EL (cell line): ENCODE measurements at places on chromosomes 5 and 9.

- DNase-seq = peak; percentile 84
Measured at GRCh38 chr5:110900829-110901228, 162.0 kb downstream of the SLC25A46 start.

- DNase-seq = peak; percentile 95
Measured at GRCh38 chr9:91150998-91151717, 210.6 kb downstream of the AUH start.

DNA sequence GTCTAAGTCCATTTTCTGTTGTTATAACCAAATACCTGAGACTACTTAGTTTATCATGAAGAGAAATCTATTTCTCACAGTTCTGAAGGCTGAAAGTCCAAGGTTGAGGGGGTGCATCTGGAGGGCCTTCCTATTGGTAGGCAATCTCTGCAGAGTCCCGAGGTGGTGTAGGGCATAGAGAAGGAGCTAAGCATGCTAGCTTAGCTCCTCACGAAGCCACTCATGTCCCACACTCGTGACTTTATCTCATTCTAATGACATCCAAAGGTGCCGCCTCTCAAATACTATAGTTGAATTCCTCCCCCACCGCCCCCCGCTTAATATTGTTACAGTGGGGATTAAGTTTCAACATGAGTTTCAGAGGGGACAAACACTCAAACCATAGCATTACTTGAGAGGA lies 36.0 kb upstream of the ZBED3 start:
- DNase-seq = no peak

GRCh38 chr5:9474219-9475002 lies 71.5 kb downstream of the SEMA5A start:
- DNase-seq = no peak

- DNase-seq = no peak
Measured at GRCh38 chr9:125462861-125463291, 201.2 kb downstream of the GAPVD1 start.

- DNase-seq = no peak
Measured at GRCh38 chr5:158801893-158802292, 297.8 kb downstream of the EBF1 start.

DNA sequence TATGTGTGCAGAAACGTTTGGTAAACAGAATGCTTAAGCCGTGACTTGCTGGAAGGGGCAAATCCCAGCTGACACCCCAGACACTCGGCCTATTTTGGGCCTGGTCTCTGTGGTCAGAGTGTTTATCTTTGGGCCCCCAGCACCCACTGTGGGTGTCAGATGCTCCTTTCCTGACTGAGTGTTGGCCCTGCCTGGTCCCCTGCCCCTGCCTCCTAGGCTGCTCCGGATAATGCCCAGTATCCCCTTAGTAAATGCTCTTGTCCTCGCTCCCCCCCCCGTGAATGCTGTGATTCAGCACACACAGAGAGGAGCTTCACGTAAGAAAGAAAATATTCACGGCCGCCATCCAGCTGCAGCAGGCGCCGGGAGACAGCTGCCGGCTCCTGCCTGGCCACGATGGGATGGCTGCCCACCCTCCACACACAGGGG lies 11.3 kb upstream of the ANGPTL2 start:
- peak; percentile 84 for DNase-seq

GRCh38 chr5:115673596-115673995 lies 47.8 kb upstream of the TMED7 start:
- no peak for DNase-seq

- no peak for DNase-seq
Measured at GRCh38 chr5:124554746-124555578, 191.5 kb downstream of the ZNF608 start.

- DNase-seq = no peak
Measured at GRCh38 chr9:36716496-36716895, 143.8 kb downstream of the MELK start.

DNA sequence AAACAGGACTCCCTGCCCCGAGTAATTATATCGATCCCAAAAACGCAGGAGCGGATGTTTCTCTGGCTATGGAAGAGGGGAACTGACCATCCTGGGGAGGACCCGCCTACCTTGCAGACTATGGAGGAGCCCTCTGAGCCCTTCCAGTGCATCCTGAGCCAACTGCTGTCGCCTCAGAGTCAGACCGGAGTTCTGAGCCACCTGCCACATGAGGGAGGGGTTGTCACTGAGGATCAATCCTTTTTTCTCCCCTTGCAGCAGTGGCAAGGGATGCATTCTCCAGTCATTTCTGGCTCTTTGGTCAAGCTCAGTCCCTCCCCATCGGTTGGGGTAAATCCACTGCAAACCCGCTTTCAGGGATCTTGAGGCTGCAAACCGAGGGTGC lies 709 bp downstream of the FANCG start:
- DNase-seq = peak; percentile 17

DNA sequence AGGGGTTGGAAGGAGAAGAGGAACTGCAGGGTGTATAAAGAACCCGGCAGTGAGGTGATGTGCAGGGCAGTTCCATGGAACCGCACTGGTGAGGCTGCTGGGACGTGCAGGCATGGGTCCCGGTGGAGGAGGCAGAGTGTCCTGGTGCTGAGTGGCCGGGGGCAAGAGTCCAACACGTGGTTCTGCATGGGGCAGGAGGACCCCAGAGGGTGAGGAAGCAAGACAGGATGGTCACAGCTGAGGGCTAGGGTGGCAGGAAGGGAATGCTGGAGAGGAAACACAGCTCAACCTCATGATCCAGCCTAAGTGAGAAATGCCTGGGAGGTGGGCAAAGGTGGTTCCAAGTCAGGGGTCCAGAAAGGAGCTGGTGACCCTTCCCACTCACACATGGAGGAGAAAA lies 87.2 kb downstream of the S1PR3 start:
- no peak for DNase-seq

DNA sequence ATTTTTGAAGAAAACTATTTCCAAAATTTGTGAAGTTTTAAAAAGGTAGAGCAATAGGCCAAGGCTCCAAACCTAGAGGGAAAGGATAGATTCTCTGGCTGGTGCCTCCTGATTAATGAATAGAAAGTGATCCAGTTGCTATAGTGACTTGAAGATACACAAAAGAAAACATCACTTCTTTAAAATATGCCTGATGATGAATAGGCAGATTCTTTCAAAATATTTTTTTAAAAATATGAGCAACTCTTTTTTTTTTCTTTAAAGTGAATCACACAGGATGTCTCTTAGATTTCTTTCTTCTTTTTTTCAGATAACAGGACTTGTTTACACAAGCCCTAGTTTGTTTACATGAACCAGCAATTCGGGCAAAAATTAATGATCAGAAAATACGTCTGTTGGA lies 124.4 kb downstream of the RFK start:
- DNase-seq = no peak

GRCh38 chr5:9405196-9405754 lies 140.6 kb downstream of the SEMA5A start:
- no peak for DNase-seq

GRCh38 chr9:108041551-108041950 lies 552.0 kb upstream of the KLF4 start:
- DNase-seq = peak; percentile 83

- no peak for DNase-seq
Measured at GRCh38 chr5:60076746-60077145, 183.2 kb upstream of the PDE4D start.

DNA sequence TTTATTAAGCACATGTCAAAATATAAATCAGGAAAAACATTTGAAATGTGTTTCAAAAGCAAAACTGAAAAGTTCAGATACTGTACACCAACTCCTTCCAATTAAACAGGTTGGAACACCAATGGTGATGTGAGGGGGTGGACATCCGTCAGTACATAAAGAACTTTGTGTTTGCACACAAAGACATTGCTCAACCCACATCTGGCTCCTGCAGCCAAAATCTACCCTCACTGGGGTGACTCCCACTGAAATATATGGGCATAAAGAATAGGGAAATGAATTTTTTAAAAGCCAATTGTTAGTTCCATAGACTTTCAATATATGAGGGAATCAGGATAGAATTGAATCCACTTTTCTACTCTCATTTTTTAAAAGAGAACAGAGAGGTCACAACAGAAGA lies 63.9 kb downstream of the MEGF9 start:
- no peak for DNase-seq

GRCh38 chr5:24539613-24540012 lies 105.2 kb downstream of the CDH10 start:
- no peak for DNase-seq

DNA sequence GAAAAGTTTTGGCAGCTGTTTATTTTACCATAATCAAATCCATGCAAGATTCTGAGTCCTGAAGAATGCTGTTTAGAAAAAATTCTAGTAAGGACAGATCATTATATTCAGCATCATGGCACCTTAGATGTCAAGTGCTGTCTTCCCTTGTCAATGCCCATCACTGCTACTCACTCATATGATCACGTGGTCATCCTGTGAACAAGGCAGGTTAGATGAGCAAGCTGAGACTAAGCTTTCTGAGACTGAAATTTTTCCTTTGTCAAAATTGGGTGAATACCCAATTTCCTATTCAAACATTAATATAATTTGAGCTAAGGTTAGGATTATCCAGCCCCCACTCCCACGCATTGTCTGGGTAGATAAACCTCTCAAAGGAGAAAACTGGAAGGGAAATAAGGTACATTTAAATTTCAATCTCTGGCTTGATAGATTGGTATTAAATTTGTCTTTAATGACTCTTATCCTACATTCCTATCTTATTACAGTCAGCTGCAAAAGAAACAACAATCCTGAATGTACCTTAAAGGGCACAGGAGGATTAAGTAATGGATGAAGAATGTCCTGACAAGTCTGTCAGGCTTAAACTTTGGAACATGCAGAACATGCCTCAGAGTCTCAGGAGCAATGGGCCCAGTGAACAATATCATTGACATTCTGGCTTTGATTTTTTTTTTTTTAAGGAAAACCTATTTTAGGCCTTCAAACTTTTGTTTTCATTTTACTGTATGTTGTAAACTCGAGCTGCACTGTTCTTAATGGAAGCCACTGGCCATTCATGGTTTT lies 148.7 kb upstream of the RANBP3L start:
- peak; percentile 12 for DNase-seq

GRCh38 chr9:89274838-89275237 lies 36.2 kb upstream of the CKS2 start:
- DNase-seq = peak; percentile 95

GRCh38 chr5:132949136-132949535 lies 14.3 kb downstream of the AFF4 start:
- DNase-seq = peak; percentile 12

GRCh38 chr5:176610435-176610773 lies 448 bp upstream of the GPRIN1 start:
- no peak for DNase-seq

DNA sequence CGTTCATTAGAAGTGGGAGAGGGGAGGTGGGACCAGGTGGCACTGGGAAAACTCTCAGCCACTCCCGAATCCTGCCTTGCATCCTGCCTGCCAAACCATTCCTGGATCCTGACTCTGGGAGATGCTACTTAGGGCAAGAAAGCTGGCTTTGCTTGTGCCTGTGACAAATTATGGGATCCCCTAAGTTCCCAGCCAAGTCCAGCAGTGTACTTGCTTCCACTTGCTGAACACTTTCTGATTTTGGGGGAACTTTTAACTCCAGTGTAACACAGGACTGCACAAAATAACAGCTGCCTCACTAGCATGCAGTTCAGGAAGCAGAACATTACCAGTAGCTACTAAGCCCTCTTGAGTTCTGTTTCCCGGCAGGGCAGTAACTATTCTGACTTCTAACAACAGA lies 12.5 kb upstream of the NKX2-5 start:
- no peak for DNase-seq

GRCh38 chr5:83230511-83230910 lies 153.2 kb downstream of the XRCC4 start:
- DNase-seq = no peak

DNA sequence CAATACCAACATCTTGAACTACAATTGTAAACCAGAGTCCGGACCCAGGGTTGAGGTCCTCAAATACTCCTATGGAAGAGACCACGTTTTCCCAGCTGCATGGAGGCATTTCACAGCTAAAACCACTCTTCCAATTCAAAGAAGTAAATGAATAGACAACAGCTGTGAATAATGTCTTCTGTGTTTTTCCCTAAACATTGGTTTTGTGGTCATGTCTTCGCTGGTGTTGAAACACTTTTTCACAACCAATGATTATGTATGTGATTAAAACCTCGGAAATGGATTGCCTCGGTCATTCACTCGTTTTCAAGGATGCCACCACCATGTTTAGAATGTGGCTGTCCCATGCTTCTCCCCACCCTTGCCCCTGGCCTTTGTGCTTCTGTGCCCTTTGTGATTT lies 9.4 kb upstream of the TENT4A start:
- peak; percentile 21 for DNase-seq

- DNase-seq = no peak
Measured at GRCh38 chr5:174259696-174260420, 214.4 kb downstream of the NSG2 start.

GRCh38 chr5:59693492-59694309 lies 199.8 kb downstream of the PDE4D start:
- DNase-seq = no peak

DNA sequence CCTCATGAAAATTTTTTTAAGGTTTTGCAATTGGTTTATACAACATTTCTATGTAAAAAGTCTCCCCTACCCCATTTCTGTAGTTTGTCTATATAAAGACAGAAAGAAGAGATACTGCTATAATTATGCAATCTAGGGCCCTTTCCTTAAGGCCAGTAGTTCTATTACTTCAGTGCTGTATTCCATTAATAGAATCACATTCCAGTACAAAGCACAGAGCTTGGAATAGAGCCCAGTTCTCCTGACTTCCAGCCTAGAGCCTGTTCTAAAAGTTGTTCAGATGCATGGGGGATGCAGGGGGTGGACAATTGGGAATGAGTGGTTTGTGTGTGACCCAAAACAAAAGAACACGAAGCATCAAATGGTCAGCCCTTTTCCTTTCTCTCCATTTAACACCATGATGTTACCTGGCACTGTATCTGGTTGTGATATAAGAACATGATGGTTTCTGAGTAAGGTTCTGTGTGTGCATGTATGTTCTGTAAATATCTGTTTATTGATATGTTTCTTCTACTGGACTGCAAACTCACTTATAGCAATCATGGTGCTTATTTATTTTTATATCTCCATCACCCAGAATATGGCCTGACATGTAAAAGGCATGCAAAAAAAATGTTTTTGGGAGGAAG lies 8.2 kb upstream of the GRAMD2B start:
- DNase-seq = peak; percentile 60

DNA sequence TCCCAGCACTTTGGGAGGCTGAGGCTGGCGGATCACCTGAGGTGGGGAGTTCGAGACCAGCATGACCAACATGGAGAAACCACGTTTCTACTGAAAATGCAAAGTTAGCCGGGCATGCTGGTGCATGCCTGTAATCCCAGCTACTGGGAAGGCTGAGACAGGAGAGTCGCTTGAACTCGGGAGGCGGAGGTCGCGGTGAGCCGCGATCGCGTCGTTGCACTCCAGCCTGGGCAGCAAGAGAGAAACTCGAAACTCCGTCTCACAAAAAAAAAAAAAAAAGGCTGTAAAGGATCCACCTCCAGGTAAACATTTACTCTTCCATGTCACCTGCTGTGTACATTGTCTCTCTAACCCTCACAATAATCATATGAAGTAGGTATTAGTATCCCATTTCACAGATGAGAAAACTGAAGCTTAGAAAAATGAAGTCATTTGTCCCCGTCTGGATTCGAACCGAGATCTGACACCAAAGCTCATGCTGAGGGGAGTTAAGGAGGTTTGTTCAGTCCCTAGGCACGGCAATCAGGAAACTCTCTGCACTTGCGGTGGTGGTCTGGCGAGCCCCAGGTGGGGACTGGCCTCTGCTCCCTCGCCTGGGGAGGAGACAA lies 494 bp upstream of the DOCK2 start:
- DNase-seq = no peak
